ENCODE measurements at places on chromosomes 16 and 17. TPM values are rescaled to one million over a fixed set of nuclear protein-coding genes. Genes with fewer than 3 reads are reported as not detected.

CCL1 gene
- 0.47 TPM for total RNA-seq

TOP2A gene
- 24.0 TPM for total RNA-seq

- no peak for DNase-seq
These were observed 7.8 kb downstream of the ABR start for GRCh38 chr17:1171953-1172352.

DNA sequence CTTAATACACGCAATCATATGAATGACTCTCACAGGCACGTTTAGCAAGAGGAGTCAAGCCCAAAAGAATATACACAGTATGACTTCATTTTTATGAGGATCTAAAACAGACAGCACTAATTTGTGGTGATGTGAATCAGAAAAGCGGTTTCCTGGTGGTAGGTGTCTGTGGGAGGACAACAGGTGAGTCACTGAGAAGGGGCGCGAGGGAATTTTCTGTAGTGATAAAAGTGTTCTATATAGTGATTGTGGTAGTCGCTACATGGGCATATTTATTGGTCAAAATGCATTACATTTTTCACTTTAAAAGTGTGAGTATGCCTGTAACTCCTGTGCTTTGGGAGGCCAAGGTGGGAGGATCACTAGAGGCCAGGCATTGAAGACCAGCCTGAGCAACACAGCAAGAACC is 7.6 kb upstream of the TNRC6A start:
- DNase-seq: no peak

LDHD gene
- 0.31 TPM for total RNA-seq

KRTAP4-9 gene
- total RNA-seq: not detected

DNA sequence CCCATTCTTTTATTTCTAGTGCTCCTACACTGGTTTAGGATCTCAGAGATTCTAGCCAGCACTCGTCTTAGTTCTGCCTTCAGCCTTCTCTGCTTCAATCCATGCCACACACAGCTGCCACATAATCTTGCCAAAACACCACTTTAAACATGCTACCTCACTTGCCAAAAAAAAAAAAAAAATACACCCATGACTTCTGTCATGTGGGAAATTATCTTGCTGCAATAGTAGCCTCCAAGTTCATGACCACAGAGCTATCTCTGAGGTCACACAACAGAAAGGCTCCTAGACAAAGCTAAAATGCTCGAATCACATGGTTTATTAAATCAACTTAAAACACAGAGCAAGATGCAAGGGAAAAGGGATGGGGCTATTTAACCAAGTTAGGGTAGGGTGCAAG is 18.1 kb downstream of the FZD2 start:
- no peak for DNase-seq

DNA sequence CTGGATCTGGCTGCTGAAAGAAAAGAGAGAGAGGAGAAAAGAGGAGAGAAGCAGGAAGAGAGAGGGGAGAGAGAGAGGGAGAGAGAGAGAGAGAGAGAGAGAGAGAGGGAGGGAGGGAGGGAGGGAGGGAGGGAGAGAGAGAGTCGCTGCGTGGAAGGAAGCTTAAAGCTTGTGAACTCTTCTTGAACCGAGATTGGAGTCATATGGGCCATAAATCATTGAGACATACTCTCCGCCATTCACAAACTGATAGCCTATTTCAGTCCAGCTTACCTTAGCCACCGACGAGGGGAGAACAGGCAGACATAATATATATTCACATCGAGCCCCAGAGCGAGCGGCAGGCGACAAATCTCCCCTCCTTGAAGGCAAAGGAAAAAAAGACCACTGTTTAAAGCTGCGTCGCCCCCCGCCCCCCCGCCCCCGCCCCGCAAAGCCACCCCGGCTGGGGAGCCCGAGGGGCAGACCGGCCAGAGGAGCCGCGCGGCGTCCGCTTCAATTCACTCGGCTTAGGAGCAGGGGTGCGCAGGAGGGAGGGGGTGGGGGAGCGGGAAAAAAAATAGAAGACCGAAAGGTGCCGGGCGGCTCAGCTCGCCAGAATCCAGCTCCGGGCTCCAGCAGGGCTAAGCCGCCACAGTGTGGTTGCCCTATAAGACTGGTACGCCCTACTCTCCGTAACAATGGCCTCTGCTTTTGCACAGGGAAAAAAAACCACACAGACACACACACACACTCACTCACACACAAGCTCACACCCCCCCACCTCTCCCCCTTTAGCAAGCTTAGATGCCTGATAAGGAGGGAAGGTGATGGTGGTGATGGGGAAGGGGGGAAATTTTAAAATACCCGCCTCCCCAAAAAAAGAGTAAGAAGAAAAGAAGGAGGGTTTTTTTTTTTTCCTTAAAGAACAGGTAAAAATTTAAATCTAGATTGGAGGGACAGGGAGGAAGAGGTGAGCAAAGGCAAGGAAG is 10.6 kb upstream of the HOXB2 start:
- DNase-seq: no peak

TBC1D3K gene
- not detected for total RNA-seq

DNA sequence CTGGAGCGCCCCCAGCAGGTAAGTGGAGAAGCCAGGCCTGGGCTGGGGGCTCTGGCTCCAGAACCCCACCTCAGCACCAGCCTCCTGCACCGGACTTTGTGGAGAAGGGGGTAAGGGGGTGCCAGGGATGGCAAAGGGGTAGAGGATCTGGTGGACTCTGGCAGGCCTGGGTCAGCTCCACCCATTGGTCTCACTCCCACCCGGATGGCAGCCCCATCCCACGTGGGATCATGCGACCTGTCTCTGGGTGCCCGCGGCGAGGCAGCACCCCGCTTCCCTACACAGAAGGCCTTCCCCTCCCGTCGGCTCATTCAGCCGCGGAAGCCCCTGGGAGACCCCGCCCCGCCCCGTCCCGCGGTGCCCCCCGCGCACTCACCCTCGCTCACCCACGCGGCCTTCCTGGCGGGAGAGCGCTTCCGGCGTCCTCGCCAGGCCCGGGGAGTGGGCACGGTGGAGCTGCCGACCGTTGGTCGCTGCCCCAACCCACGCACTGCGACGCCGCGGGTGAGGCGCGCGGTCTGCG is 498 bp upstream of the PLEKHG4 start:
- DNase-seq: no peak

ZNF688 gene
- total RNA-seq: 5.9 TPM

DNA sequence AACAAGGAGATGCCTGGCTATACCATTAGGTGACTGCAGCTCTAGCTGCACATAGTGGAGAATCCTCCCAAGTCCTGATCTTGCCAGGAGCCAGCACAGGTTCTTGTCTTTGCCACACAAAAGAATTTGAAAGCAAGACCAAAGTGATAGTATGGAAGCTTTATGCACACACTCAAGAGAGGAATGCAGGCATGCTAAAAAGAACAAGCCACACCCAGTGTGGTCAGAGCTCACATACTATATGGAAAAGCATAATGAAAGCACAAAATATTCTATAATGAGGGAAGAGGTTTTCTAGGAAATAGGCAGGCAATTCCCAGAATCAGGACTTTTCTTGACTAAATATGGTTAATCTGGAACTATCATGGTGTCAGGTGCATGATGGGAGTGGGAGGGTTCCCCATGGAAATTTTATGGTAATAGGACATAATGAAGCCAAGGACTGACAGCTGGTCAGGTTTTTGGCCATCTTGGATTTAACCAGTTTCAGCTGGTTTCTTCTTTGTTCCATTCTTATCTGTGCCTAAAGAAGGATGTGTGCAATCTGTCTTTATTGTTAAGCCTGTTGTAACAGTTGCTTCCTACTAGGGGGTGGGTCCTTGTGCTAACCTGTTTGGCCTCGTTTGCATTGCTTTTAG is 171.6 kb downstream of the ZNF18 start:
- DNase-seq: no peak

DNA sequence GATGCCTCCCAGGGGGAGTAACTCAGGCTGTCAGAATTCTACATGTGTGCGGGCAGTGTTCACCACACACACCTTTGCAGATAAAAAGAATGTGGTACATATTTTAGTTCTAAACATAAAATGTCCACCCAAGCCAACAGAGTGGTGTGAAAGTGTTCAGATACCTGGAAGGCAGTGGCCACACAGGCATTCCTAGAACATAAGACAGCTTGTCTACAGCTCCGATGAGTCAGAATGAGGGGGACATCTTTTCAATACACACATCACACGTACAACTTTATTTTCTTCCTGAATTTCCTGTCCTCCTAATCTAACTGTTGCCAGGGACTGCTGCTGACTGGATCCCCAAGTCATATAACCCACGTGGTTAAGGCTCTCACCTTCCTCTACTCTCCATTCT is 142.3 kb downstream of the ZFHX3 start:
- DNase-seq: no peak

KCNG4 gene
- total RNA-seq: not detected

DNA sequence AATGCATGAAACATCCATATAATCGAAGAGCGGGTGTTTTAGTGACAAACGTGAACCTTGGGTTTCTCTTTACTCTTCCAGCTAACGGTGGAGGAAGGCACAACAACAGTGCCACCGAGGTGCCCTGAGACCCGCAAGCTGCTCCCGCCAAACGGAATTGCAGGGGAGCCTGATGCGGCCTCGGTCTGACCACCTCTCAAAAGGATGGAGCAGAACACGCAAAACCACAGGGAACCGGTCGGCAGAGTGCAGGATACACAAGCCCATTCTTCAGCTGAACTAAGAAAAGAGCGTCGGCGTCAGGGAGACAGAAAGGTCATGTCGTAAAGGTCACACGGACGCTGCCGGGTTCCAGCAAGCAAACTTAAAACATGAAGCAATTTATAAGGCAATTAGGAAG is 109.5 kb upstream of the ZNF750 start:
- DNase-seq: no peak

CRISPLD2 gene
- total RNA-seq: 2.7 TPM

DNA sequence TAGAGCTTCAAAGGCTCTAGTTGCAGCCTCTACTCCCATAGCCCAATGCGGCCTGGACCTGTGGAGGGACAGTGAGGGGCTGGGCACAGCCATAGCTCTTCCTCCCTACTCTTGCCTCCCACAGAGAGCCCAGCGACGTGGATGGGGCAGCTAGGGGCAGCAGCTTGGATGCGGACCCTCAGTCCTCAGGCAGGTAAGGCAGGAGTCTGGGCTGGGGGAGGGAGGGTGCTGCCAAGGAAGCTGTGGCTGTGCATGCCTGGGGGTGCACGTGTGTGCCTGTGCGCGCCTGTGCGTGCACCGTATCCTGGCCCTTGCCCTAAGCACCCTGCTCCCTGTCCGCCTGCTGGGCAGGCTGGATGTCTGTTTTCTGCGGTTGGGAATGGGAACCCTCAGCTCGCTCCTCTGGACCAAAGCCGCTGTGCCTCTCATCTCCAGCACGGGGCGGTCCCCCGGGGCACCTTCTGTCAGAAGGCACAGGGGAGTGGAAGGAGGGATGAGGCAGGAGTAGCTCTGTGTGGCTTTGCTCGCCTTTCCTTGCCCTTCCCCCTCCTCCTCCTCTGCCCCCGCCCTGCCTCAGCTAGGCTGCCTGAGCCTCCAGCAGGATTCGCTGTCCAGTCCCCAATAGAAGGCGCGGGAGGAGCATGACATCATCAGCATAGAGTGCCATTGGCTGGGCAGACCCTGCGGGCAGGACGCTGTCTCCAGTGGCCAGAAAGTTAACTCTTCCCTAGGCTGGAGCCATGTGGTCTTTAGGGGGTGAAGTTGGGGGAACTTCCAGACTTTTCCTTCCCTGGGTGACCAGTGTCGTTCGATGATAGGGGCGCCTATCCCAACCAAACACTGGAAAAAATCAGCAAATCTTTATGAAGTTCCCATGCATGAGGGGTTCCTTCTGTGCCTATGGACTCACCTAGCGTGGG is 797 bp downstream of the PRCD start:
- DNase-seq: peak; percentile 95

DNA sequence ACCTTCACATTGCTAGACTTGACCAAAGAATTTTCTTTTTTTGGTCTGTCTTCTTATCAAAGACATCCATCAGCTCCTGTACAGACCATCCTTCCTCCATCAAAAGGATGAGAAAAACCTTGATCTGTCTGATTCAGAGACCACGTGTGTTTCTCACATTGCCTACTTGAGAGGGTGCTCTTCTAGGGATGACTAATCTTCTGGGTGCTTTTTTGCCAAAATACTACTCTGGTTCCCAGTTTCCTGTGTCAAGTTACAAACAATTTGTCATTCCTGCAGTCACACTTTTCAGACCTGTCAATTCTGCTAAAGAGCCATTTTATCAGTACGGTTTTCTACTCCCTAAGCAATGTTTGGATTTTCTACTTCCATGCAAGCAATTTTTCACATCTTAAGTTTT is 492.2 kb downstream of the CDH11 start:
- DNase-seq: no peak

DNA sequence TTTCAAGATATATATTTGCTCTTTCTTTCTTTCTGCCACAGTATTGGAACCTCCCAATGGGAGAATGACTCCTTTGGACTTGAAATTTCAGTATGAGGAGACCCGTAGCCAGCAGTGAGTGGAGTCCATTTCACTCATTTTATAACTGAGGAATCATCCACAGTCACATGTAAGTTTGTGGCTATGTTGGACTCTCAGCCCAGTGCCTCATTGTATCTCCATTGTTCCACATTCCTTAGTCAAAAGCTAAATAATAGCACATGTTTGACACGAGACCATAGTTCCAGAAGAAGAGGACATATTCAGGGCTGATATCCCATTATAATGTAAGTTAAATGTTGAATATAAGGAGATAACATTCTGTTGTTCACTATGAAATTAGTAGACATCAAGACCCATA is 12.7 kb upstream of the SPAG9 start:
- no peak for DNase-seq

GRCh38 chr16:31301708-31302400 is 42.1 kb downstream of the ITGAM start:
- DNase-seq: no peak

DNA sequence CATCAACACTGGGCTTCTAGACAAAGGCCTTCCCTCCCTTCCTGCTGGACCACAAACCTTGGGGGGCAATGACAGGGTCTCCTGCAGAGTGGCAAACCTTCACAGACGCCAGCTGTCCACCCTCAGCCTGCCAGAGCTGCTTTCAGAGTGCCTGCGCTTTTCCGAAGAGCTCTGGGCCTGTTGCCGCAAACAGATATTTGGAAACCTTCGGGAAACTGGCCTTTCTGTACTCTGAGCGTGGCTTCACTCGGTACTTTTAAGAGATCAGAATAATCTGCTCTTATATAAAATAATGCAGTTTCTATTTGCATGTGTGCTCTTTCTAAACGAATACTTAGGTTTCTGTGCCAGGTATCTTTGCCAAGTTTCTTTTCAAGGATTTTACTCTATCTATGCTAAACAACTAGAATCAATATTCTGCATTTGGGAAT is 152.1 kb upstream of the CHMP6 start:
- DNase-seq: no peak

DNA sequence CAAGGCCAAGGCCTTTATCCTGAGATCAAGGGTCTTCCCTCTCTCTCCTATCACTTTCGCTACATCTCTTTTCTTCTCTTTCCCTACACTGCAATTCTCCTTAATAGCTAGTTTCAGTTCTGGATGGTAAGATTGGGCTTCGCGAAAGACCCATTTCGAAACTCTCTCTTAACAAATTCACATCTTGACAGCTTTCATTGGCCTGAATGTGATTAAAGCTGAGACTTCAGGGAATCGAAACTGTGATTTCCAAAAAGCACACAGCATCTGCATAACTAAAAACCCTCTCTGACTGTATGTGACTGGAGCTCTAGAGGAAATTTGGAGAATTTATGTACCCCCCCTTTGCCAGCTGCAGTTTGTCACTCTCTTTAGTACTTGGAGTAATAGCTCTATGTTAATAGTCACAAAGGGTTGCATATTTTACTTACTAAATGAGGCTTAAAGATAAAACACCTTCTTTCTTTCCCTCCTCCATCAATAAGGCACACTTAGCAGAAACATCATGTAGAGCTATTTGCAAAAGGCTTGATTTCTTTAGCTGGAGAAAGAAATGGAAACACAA is 105.3 kb upstream of the FAM20A start:
- no peak for DNase-seq

TMEM219 gene
- total RNA-seq: 22.5 TPM

ANKS4B gene
- not detected for total RNA-seq

- DNase-seq: no peak
These were observed 1.2 kb downstream of the CBX4 start for GRCh38 chr17:79837888-79838521.
